ENCODE measurements at places on chromosomes 7 and 10.

DNA sequence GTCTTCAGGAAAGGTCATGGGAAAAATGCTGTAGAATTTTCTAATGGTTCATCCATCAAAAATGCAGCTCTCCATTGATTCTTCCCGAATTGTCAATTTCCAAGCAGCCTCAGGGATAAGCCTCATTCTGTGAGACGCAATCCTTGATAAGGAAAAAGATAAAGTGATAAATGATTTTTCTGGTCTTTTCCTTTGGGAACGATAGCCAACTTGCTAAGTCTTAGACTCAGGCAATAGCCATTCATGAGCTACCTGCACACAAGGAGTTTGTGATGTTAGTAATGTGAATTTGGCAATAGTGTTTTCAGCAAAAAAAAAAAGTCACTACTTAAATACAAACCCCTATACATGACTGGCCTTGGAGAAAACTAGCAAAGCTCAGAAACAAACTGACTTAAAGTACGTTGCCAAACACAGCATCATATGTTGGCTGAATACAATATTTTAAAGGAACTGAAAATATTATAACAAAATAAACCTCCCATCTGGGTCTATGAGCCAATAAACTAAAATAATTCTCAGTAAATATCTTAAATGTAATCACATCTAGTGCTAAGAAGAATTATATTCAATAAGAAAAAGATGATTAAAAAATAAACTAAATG is 75.5 kb downstream of the KLF6 start:
- DNase-seq: no peak

- DNase-seq: no peak
Measured at GRCh38 chr7:149716007-149716931, 57.1 kb downstream of the ZNF467 start.

- no peak for DNase-seq
Measured at GRCh38 chr7:42869131-42870020, 42.5 kb downstream of the C7orf25 start.

DNA sequence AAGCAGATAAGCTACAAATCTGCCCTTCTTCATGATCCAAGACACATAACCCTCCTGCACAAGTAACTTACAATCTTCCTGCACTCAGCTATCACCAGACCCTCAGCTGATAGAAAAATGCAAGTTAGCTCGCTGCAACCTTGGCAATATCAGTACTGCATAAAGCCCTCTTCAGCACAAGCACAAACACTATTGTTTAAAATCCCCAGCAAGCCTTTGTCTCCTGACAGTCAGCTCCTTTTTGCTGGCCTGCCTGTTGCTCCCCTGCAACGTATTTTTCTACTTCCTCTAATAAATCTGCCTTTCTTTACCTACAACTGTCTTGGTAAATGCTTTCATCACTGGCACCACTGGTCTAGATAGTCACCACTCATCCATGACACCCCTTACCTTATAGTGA is 59.8 kb downstream of the BAMBI start:
- DNase-seq: no peak

DNA sequence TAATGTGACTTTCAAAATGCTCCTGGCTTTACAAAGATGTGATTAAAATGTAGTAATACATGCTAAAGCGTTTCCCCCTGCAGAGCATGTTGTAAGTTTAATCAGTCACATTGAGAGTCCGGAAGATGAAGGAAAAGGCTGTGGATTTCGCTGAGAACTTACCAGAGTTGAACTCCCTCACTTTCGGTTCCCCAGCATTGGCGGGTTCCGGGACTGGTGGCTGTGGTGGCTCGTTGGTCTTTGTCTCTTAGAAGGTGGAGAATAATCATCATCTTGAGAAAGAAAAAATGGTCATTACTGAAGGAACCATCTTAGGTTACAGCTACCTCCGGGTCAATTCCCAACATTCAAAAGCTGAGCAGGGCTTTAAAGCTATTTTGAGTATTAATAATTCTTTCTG is 9.6 kb upstream of the NUPR2 start:
- no peak for DNase-seq

DNA sequence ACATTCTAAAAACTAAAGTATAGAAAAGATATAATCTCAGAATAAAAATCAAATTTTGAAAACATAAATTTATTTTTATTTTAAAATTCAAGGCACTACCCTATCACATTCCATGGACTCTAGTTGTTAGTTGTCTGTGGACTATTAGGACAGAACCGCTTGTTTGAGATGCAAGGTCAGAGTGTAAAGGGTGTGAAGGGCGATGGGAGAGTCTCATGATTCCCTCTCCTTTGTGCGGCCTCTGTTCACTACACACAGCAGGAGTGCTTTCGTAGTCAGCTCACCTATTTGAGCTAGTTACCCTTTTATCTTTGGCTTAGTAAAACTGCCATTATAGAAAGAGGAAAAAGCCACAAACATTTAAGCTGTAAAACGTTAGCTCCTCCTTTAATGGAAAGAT is 189.8 kb upstream of the TEX47 start:
- DNase-seq: no peak

DNA sequence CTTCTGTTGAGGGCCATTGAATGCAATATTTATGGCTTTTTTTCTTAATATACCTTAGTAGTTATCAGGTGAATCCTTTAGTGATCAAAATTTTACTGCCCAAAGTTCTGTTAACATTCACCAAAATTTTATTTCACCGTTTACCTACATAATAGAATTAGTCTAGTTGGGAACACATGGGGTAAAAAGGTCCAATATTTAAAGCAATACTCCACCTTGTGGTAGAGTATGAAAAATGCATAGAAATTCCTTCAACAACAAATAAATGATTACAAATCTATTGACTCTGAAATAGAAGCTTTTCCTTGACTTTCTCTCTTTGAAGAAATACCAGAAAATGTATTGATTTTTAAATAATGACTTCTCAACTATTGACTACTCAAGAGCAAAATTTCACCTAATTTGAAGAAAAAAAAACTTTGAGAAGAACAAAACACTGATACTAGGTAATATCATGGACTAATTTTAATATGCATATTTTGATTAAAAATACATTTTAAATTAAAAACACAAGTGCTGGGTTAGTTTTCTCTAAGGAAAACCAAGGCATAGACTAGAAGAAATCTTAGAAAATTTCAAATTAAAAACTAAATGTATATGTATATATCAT is 43.3 kb downstream of the POLR1F start:
- DNase-seq: peak; percentile 54

- DNase-seq: no peak
Measured at GRCh38 chr10:106960812-106961211, 203.7 kb downstream of the SORCS1 start.

GRCh38 chr7:159098811-159099655 is 45.6 kb downstream of the VIPR2 start:
- DNase-seq: no peak

GRCh38 chr10:76453997-76454396 is 1022.6 kb downstream of the LRMDA start:
- no peak for DNase-seq

- no peak for DNase-seq
Measured at GRCh38 chr10:74855027-74855426, 28.6 kb downstream of the KAT6B start.

DNA sequence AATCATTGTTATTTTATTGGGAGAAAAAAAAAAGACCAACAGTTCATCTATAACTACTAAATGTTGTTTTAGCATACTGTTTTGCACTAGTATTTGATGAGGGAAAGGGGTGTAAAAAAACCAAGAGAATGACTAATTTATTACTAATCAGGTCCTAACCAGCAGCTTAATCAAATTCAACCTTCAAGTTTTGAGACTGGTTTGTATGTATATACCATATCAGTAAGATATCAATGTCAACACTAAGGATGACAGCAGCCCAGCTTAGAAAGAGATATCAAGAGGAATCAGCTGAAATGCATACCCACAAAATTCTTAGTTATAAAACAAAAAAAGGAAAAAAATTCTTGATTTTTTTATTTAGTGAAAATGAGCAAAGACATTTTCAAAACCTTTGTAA is 122.6 kb downstream of the KMT2C start:
- DNase-seq: no peak
